ENCODE measurements at places on chromosomes 5 and 9.

GRCh38 chr5:9269014-9269413 lies 276.9 kb downstream of the SEMA5A start:
- no peak for DNase-seq

DNA sequence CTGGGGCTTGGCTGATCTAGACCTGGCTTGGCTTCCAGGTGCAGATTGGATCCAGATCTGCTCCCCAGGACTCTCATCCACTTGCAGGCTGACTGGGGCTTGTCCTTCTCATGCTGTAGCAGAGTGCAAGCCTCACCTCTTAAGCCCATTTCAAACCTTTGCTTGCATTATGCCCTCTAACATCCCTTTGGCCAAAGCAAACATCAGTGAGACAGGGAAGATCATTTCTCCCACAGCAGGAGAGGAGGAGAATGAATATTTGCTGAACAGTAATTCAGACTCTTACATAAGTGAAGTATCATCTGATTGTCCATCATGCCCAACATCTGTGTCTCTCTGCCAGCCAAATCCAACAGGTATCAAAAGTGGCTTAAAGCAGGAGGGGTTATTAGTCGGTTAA lies 194.9 kb downstream of the C9orf152 start:
- DNase-seq = no peak

- no peak for DNase-seq
Measured at GRCh38 chr9:112015736-112016135, 119.1 kb downstream of the UGCG start.

DNA sequence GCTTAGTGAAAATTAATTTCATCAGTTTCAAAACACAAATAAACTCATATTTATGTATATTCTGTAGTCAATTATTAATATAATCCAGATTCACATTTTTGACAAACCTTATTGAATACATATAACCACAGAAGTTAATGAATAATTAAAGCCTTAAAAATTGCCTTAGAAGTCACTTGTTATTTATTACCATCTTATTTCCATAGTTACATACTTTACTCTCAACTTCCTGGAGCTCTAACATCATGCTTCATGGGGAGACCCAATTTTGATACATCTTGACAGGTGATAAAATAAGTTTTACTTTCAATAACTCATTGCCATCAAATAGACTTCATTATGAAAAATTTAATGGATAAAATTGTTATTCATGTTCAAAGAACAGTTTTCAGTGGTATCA lies 1038.7 kb downstream of the PTPRD start:
- DNase-seq = no peak

- DNase-seq = no peak
Measured at GRCh38 chr5:123235781-123236180, 146.7 kb downstream of the PRDM6 start.

GRCh38 chr9:107161338-107161737 lies 121.7 kb upstream of the RAD23B start:
- no peak for DNase-seq

DNA sequence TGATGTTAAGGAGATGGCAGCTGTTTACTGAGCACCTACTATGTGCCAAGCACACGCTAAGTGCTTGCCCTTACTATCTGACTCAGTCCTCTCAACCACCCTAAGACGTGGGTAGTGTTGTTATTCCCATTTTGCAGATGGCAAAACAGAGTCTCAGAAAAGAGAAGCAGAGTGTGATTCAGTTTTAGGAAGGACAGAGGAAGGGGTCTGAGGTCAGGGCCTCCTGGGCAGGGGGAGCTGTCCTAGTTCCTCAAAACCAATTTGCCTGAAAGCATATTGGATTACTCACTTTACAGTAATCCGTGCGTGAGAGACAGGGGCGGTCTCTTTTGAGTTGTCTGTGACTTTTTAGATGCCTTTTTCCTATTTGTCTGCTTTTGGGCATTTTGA lies 23.2 kb downstream of the DNM1 start:
- DNase-seq = no peak

DNA sequence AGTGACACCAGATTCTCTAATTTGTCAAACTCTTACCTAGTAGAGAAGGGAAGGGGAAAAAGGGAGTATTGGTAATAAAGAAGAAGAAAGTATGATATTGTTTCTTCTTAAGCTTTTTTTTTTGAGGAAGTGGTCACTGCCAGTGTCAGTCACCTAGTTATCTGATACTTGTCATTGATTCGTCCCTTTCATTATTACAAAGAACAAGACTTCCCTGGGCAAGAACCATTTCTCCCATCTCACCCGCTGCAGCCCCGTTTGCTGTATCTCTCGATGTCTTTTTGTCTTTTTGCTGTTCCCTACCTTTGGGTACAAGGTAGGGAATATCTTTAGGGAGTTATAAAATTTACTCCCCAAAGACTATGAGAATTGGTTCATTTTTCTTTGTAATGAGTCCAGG lies 249.0 kb downstream of the ARHGAP26 start:
- no peak for DNase-seq

- no peak for DNase-seq
Measured at GRCh38 chr5:16812911-16813310, 123.2 kb downstream of the MYO10 start.

DNA sequence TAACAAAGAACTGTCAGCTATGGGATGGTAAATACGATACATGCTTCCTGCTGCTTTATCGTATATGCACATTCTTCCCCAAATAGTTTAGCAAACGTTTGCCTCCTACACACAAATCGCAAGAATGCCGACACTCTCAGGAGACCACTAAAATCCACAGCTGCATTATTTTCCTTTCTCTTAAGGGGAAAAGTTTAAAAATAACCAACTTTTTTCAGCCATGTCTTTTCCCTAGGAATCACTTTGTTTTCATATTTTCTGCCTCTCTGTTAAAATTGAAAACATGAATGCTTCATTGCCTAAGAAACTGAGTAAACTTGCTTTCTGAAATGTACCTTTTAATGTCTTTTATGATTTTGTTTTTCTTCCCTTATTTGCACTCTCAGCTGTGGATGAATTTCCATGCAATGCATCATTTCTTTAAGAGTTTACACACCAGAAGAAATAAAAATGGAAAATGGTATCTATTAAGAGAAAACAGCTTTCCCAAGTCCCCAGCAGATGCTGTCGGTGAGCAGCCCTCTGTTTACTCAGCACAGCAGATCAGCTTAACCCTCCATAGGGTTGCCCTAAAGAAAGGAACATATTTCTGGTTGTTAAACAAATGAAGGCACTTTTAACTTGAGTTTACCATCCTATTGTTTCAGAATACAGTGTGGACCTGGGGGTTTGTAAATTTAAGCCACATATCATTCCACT lies 66.2 kb downstream of the IZUMO3 start:
- no peak for DNase-seq

- DNase-seq = no peak
Measured at GRCh38 chr5:142758796-142759145, 11.4 kb upstream of the ARHGAP26 start.

- DNase-seq = no peak
Measured at GRCh38 chr9:125579030-125579932, 127.7 kb downstream of the MAPKAP1 start.

DNA sequence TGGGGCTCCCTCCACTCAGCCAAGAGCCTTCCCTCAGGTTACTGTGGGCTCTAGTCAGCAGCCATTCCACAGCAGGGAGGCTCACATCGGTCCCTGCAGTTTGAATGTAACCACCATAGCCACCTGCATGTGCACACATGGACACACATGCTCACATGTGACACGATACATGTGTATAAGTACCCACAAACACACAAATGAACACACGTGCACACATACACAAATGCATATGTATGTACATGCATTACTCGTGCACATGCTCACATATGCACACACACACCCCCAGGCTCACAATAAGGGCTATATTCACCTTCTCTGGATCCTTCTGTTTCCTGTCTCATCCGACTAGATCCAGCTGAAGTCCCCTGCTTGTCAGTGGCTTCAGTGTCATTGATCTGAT lies 36.2 kb downstream of the UBE2QL1 start:
- DNase-seq = no peak

- no peak for DNase-seq
Measured at GRCh38 chr5:2149195-2149539, 266.4 kb upstream of the IRX4 start.

DNA sequence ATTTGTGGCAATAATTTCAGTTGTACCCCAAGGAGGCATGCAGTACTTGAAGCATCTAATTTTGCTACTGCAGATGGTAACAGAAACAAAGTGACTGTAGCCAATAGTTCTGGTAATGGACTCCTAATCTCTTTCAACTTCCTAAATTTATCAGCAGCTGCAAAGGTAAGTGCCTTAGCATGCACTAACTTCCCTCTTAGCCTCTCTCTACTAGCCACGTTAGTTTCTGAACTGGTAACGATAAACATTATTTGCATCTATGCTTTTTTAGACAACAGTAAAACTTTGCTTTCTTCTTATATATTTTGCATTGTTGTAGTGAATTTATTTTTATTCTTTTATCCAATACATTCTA lies 6.2 kb upstream of the CKS2 start:
- no peak for DNase-seq

DNA sequence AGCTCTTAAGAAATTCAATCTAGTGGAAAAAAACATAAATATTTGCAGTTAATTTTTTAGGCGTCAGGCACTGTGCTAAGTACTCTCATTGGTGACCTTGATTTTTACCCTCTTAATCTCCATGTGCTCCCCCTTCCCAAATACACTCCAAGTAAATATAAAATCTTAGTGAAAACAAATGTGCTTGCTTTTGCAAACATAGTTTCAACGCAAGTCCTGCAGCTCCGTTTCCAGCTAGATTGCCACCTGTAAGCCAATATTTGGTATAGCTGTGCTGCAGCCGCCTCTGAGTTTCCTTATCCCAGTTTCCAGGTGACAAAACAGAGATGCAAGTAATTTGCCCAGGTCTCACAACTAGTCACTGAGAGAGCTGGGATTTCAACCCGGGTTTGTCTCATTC lies 1.9 kb upstream of the MTMR12 start:
- no peak for DNase-seq

- no peak for DNase-seq
Measured at GRCh38 chr9:126652140-126652582, 38.4 kb downstream of the LMX1B start.

GRCh38 chr5:11248966-11249365 lies 487.9 kb upstream of the DAP start:
- DNase-seq = no peak

DNA sequence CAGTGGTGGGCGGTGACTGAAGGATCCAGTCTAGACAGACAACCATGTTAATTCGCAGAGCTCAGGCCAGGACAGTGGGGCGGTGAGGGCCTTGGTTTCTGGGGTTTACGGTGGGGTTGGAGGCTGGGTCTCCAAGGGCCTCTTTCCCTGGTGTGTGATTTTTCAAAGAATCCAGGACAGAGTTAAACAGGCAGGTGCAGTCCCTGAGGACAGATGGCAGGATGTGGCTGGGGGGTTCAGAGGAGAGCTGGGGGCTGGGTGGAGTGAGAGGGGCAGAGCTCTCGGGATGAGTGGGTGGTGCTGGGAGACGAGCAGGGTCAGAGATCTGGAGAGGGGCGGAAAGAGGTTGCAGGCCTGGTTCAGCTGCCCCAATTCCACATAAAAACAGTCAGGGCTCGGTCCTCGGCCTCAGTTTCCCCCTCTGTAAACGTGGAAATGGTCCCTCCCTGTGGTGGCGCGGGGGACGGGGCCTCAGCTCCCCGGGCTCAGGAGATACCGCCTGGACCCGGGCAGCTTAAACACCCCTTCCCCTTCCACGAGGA lies 145.9 kb downstream of the GAPVD1 start:
- DNase-seq = no peak

DNA sequence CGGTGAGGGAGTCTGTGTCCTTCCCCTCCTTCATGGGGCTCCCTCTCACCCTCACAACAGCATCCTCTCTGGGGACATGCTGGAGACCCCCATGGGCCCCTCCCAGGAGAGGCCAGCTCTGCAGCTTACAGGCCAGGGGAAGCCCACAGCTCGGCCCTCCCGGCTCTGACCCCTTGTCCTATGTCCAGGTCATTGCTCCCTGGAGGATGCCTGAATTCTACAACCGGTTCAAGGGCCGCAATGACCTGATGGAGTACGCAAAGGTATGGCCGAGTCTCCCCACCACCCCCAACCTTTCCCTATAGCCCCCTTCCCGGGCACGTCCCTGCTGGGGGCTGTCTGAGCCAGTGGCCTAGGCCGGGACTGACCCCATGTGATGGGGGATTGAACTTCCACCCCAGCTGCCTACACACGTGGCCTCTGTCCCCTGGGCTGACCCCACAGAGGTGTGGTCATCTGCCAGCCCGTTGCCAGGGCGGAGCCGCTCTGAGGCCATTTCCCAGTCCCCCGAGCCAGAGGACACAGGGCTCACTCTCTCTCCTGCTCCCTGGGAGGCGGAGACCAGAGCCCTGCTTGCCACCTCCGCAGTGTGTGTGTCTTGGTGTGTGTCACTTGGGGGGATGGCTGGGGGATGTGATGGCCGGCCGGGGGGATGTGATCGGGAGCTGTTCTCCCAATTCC lies 21.9 kb downstream of the ASS1 start:
- DNase-seq = no peak

DNA sequence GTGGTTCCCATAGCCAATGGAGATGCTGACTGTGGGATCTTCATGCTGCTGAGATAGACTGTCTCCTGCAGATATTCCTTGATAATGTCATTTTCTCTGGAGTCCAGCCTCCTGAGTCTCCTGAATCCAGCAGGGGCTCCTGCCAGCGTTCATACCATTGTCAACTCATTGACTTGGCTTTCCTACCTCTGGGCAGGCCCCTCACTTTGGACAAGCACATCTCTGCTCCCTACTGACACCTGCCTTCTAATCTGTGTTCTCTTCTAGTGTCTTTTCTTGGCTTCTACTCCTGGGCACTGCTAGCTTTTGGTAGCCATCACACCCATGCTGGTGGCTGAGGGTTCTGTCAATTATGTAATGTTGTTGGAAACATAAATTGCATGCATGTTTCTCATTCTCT lies 138.0 kb downstream of the ADCY2 start:
- DNase-seq = no peak

- DNase-seq = no peak
Measured at GRCh38 chr5:151251621-151252020, 1.4 kb upstream of the GM2A start.

GRCh38 chr9:76662476-76663281 lies 101.6 kb upstream of the PCA3 start:
- DNase-seq = no peak

DNA sequence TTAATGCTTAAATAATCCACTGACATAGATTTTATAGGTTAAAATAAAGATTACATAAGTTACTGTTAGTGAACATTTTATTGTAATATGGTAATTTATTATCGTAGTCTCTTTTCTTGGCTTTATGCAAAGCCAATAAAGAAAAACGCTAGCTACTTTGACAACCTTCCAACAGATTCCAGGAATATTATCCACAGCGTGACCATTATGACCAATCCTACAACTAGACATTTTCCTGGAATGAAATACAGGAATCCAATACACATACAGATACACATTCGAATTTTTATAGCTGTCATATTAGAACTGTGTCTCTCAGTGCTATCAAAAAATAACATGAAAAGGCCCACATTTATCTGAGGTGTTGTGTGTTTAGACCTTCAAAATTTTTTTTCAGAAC lies 13.1 kb downstream of the RPS23 start:
- no peak for DNase-seq

GRCh38 chr5:160231783-160232342 lies 2.6 kb downstream of the FABP6 start:
- DNase-seq = no peak

DNA sequence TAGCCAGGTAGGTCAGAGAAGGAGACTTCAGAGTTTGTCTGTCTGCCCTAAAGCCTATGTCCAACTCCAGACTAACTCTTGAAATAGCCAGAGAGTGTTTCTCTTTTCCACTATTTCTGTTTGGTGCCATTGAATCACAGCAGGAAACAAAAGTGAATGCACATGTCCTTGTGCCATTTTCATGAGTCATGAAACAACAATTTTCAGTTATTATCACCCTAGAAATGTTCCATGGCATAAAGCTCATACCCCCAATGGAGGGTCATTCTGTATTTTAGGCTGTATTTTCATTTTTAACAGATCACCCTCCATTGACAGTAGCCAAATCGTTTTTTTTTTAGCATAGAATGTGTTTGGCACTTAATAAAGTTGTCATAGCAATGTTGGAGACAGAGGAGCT lies 124.7 kb downstream of the PAPPA start:
- no peak for DNase-seq

All from NCI-H1694 (cell line).